ENCODE measurements at places on chromosomes 6 and 20.

- peak; percentile 67 for DNase-seq
These were observed 156.1 kb downstream of the COL21A1 start for GRCh38 chr6:56091159-56091869.

GRCh38 chr6:81950877-81951276 is 198.4 kb upstream of the TENT5A start:
- peak; percentile 38 for DNase-seq

DNA sequence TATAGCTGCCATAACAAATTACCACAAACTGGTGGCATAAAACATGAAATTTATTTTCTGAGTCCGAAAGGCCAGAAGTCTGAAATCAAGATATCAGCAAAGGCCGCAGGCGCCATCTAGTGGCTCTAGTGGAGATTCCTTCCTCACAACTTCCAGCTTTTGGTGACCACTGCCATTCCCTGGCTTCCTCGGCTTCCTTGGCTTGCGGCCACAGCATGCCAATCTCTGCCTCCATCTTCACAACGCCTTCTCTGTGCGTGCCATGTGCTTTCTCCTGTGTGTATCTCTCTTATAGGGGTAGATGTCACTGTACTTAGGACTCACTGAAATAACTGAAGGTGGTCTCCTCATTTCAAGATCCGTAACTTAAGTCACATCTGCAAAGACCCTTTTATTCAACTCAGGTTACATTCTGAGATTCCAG is 5.4 kb upstream of the PLAGL1 start:
- peak; percentile 77 for DNase-seq

DNA sequence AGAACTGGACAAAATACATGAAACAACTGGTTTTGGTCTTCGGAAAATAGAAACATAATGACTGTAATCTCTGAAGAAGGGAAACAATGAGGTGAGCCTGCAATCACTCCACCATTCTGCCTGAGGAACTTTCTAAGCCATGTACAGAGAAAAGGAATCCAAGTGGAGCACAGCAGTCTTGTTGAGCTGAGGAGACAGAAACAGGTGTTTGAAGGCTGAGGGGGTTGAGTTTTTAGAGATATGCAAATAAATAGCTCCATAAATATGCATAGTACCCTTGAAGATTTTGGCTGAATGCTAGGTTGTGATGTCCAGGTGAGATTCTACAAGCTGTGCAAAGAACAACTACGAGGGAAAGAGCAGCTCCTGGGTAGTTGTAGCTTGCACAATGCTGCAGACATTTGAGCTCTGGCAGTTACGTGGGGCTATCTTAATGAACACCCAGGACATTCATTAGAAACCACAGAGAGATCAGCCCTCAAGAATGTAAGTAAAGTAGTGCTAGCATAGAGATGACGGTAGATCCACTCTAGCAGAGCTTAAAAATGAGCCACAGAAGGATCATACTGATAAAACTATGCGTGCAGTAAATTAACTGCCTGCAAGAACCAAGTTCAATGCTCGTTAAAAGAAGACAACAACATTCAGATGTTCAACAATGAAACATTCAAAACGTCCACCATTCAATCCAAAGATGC is 24.3 kb downstream of the TUBB2B start:
- no peak for DNase-seq
